T-cell (primary cell): ENCODE measurements at places on chromosomes 12 and 14.

GRCh38 chr12:69431591-69432222 is 38.5 kb upstream of the FRS2 start:
- no peaks in the 10 kb centered on the region for H3K27me3 ChIP-seq
- H3K36me3 ChIP-seq: no peaks in the 10 kb centered on the region
- H3K27ac ChIP-seq: no peak overlapping the region

GRCh38 chr14:100541621-100542560 is 45.3 kb downstream of the BEGAIN start:
- no peak overlapping the region for H3K27ac ChIP-seq
- H3K27me3 ChIP-seq: no peaks in the 10 kb centered on the region
- no peak overlapping the region for H3K4me3 ChIP-seq
- H3K4me1 ChIP-seq: no peaks in the 10 kb centered on the region

- no peak overlapping the region for H3K4me3 ChIP-seq
- DNase-seq: no peak
- peaks cover 68% of the 10 kb centered on the region for H3K36me3 ChIP-seq
- H3K27me3 ChIP-seq: peaks cover 3% of the 10 kb centered on the region
- H3K4me1 ChIP-seq: no peaks in the 10 kb centered on the region
These were observed 90.2 kb downstream of the ACTN1 start for GRCh38 chr14:68888883-68889282.

DNA sequence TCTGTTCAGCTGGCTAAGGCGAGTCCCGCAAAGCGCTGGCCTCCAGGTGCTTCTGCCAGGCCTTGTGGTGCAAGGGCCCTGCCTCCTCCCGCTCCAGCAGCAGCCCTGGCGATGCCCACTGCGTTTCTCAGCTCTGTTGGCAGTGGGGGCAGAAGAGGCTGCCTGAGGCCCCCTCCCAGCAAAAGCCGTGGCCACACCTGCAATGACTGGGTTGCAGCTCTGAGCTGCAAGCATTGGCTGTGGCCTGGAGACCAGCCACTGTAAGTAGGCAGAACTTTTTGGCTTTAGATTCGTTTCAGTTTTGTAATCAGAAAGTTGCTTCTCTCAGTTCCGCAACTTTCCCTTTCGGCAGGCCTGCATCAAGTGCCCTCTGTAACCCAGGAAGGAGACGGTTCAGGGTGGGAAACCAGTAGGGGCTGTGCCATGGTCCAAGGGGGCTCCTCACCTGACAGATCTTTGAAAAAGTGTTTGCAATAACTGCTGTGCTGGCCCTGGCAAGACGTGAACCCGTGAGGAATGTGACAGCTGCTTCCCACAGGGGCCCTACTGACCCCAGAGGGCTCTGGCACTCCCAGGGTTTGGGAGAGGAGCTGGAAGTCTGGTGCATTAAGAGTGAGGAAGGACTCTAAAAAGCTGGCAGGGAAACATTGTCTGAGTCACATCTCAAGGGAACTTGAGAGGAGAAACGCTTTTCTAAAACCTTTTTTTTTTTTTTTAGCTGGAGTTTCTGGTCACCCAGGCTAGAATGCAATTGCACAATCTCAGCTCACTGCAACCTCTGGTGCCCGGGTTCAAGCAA is 54.5 kb upstream of the MAX start:
- H3K36me3 ChIP-seq: no peaks in the 10 kb centered on the region
- no peaks in the 10 kb centered on the region for H3K4me1 ChIP-seq
- no peak for DNase-seq
